ENCODE measurements at places on chromosomes 6 and 20. TPM values are rescaled to one million over a fixed set of nuclear protein-coding genes. Genes with fewer than 3 reads are reported as not detected.
A peak's percentile ranks its signal among the peaks of the same experiment; 100 is the strongest.

The DDX43 gene
- total RNA-seq, result 26.0 TPM

The CST2 gene
- not detected for total RNA-seq

The TDP2 gene
- 37.4 TPM for total RNA-seq

DNA sequence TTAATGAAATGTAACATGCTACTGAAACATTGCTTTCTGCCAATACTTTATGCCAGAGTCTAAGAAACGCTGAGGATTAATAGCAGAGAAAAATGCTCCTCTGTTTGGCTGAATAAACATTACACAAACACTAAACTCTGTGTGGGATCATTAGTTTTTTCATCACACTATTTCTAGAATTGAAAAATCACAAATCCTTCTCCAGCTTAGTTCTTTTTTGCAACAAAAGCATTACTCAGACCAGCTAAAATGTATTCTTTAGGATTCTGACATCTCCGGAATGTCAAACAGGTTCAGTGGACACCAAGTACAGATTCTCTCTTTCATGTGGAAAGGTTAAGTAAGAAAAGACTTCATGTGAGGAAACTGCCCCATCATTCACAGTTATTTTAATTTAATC is 226.9 kb downstream of the SIM1 start:
- no peaks in the 10 kb centered on the region for H3K27me3 ChIP-seq
- H3K4me1 ChIP-seq, result no peaks in the 10 kb centered on the region
- H3K36me3 ChIP-seq, result no peaks in the 10 kb centered on the region

DNA sequence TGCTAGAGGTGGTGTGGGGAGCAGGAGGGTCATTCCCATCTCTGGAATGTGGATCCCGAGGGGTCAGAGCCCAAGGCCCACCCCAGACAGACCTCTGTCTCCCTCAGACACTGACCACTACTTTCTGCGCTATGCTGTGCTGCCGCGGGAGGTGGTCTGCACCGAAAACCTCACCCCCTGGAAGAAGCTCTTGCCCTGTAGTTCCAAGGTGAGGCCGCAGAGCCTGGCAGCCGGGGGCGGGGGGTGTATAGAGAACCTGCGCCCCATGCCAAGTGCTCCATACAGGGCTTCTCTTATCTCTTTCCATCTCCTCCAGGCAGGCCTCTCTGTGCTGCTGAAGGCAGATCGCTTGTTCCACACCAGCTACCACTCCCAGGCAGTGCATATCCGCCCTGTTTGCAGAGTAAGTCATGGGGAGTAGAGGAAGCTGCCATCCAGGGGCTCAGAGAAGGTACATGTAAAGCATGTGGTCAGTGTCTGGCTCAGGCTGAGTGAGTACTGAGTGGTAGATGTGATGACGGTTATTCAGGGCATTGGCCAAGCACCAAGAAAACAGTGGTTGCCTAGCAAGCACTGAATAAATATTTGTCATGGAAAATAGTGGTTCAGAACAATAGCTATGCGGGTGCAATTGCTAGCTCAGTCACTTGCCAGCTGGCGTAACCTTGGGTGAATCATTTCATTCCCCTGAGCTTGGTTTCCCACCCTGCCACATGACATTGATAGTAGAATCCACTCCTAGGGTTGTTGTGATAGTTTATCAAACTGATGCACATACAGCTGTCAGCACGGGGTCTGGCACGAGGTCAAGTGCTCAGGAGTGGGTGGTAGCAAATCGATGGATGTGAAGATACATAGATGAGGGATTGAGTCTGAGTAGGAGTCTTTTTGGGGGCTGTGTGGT is 3.5 kb downstream of the PIGT start:
- no peaks in the 10 kb centered on the region for H3K27me3 ChIP-seq
- H3K4me1 ChIP-seq, result peaks cover 6% of the 10 kb centered on the region
- H3K27ac ChIP-seq, result no peak overlapping the region
- no peak overlapping the region for H3K4me3 ChIP-seq
- DNase-seq, result no peak

- H3K4me1 ChIP-seq, result no peaks in the 10 kb centered on the region
- no peak overlapping the region for H3K27ac ChIP-seq
- no peak for DNase-seq
- no peak overlapping the region for H3K4me3 ChIP-seq
- no peaks in the 10 kb centered on the region for H3K36me3 ChIP-seq
- no peaks in the 10 kb centered on the region for H3K27me3 ChIP-seq
Measured at GRCh38 chr6:147055821-147056392, 148.3 kb upstream of the STXBP5 start.

DNA sequence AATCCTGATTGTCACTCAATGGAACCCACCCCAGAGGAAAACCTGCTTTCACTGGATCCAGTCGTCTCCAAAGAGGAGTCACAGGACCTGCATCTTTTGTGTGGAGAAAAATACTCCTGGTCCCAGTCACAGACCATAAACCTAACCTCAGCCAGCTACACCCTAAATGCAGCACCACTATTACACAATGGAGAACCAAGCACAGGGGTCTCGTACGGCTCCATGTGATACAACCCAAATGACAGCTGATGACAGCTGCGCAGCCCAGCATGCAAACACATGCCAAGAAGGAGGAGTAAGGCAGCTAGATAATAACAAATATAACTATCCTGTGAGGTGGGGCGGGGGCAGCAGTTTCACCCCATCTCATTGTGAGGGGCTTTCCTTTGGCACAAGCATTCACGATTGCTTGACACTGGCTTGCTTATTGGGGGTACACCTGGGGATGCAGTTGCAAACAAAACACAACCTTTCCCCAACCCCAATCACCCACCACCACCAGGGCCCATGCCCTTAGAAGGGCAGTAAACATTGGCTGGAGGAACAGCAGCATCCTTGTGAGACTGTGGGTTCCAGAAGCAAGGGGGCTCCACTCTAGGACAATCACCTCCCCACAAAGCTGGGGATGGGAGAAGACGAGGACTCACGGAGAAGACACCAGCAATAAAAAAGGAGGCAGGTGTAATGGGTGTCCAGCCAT is 51.5 kb downstream of the TRERF1 start:
- no peak overlapping the region for H3K27ac ChIP-seq
- no peak for DNase-seq
- no peaks in the 10 kb centered on the region for H3K27me3 ChIP-seq
- H3K4me1 ChIP-seq, result peaks cover 13% of the 10 kb centered on the region
- H3K4me3 ChIP-seq, result no peak overlapping the region

GRCh38 chr20:52340036-52340634 is 148.6 kb upstream of the ZFP64 start:
- H3K4me3 ChIP-seq, result no peak overlapping the region
- H3K27ac ChIP-seq, result no peak overlapping the region
- H3K27me3 ChIP-seq, result no peaks in the 10 kb centered on the region
- H3K36me3 ChIP-seq, result no peaks in the 10 kb centered on the region
- H3K4me1 ChIP-seq, result no peaks in the 10 kb centered on the region
- peak; percentile 33 for DNase-seq

- no peak overlapping the region for H3K27ac ChIP-seq
- no peaks in the 10 kb centered on the region for H3K36me3 ChIP-seq
- H3K4me1 ChIP-seq, result no peaks in the 10 kb centered on the region
- no peak overlapping the region for H3K4me3 ChIP-seq
- H3K27me3 ChIP-seq, result no peaks in the 10 kb centered on the region
Measured at GRCh38 chr6:52426667-52427066, 6.5 kb downstream of the EFHC1 start.

- H3K36me3 ChIP-seq, result no peaks in the 10 kb centered on the region
- no peak overlapping the region for H3K27ac ChIP-seq
- H3K4me3 ChIP-seq, result no peak overlapping the region
- no peak for DNase-seq
- no peaks in the 10 kb centered on the region for H3K4me1 ChIP-seq
- H3K27me3 ChIP-seq, result no peaks in the 10 kb centered on the region
Measured at GRCh38 chr20:20567712-20568111, 144.7 kb downstream of the RALGAPA2 start.

DNA sequence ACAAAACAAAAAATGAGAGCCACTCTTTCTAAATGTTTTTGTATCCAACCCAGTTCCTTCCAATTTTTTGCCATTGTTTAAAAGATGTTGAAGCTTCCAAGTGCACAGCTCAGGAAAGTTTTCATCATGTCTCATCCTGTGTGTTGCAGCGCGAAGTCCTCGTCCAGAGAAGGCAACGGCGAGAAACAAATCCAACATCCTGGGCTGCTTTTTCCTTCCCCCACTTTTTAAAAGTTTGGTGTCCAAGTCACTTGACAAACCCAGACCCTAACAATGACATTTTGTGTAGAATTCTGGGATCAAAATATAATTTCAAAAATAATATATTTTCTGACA is 92.3 kb downstream of the ANKRD60 start:
- H3K27ac ChIP-seq, result no peak overlapping the region
- no peaks in the 10 kb centered on the region for H3K27me3 ChIP-seq
- H3K36me3 ChIP-seq, result no peaks in the 10 kb centered on the region
- H3K4me3 ChIP-seq, result no peak overlapping the region

DNA sequence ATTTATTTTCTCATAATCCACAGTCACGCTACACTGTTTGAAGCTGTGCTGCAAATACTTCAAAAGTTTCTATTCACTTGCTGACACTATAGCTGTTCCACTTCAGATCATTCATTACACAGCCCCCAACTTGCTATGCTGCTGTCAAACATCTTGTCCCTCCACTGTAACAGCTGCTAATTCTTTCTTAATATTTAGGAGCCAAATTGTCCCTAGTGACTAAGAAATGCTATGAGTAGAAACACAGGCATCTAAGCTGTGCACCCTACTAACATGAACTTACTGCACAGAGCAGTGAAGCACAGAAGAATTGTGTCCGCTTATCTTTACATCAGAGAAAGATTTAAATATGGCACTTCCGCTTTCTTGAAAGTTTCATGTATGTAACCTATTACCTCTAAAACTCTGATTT is 91.3 kb downstream of the PDE10A start:
- H3K36me3 ChIP-seq, result no peaks in the 10 kb centered on the region
- no peak for DNase-seq
- no peaks in the 10 kb centered on the region for H3K27me3 ChIP-seq
- peaks cover 4% of the 10 kb centered on the region for H3K4me1 ChIP-seq
- no peak overlapping the region for H3K4me3 ChIP-seq
- H3K27ac ChIP-seq, result no peak overlapping the region

GRCh38 chr6:11330413-11330760 is 97.9 kb upstream of the NEDD9 start:
- H3K27ac ChIP-seq, result no peak overlapping the region
- H3K36me3 ChIP-seq, result no peaks in the 10 kb centered on the region
- peak; percentile 53 for DNase-seq
- peaks cover 6% of the 10 kb centered on the region for H3K4me1 ChIP-seq
- no peak overlapping the region for H3K4me3 ChIP-seq

DNA sequence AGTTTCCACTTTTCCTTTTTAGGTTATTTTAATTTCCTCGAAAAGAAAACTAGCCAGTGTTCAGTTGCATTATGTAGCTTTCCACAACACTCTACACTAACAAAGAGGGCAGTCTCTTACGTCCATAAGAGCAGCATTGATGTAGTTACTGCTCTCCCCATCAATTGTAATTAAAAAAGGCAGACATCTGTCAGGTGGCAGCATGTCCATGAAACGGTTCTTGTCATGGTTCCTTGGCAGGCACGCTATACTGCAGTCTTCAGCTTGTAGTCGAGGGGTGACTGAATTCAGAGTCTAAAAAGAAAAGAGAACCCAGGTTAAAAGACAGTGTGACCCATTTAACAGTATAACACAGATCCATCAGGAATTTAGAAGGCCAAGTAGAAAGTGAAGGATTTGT is 80.1 kb upstream of the THEMIS start:
- no peaks in the 10 kb centered on the region for H3K4me1 ChIP-seq
- H3K27me3 ChIP-seq, result no peaks in the 10 kb centered on the region
- DNase-seq, result no peak
- H3K36me3 ChIP-seq, result no peaks in the 10 kb centered on the region

GRCh38 chr6:151627689-151628444 is 134.1 kb downstream of the CCDC170 start:
- H3K27ac ChIP-seq, result no peak overlapping the region
- H3K27me3 ChIP-seq, result no peaks in the 10 kb centered on the region
- H3K4me3 ChIP-seq, result no peak overlapping the region
- H3K36me3 ChIP-seq, result no peaks in the 10 kb centered on the region
- DNase-seq, result no peak

DNA sequence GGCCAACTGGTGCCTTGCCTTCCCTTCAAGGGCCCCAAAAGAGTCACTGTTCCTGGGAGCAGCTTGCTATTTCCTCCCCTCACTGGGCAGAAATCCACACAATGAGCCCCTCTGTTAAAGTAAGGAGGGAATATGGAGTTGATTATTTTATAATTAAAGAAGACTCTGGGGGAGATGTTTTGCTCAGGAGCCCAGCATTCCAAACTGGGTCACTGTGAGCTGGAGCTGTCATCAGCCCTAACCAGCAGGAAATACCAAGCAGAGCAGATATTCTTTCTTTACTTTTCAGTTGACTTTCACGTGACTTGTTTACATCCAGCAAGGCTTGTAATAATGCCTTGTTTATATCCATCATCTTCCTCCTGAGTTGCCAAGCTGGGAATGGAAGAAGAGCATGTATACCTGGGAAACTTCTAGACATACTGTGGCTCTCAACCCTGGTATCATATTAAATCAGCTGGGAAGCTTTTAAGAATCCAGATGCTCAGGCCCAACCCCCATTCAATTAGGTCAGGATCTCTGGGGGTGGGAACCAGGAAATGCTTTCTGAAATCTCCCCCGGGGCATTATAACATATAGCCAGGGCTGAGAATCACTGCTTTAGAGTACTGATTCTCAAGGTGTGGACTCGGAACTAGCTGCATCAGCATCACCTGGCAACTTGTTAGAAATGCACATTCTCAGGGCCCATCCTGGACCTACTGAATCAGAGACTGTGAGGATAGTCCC is 175.6 kb upstream of the MYLIP start:
- H3K4me1 ChIP-seq, result peaks cover 7% of the 10 kb centered on the region
- no peaks in the 10 kb centered on the region for H3K36me3 ChIP-seq
- no peak for DNase-seq

- no peaks in the 10 kb centered on the region for H3K27me3 ChIP-seq
- H3K4me3 ChIP-seq, result no peak overlapping the region
- no peaks in the 10 kb centered on the region for H3K4me1 ChIP-seq
- H3K36me3 ChIP-seq, result no peaks in the 10 kb centered on the region
- H3K27ac ChIP-seq, result no peak overlapping the region
Measured at GRCh38 chr6:141719476-141719875, 413.2 kb upstream of the GJE1 start.

GRCh38 chr20:26218301-26218700 is 521.6 kb upstream of the ZNF337 start:
- H3K27ac ChIP-seq, result no peak overlapping the region
- no peaks in the 10 kb centered on the region for H3K36me3 ChIP-seq
- H3K4me1 ChIP-seq, result no peaks in the 10 kb centered on the region
- no peak overlapping the region for H3K4me3 ChIP-seq
- H3K27me3 ChIP-seq, result no peaks in the 10 kb centered on the region
- DNase-seq, result no peak

DNA sequence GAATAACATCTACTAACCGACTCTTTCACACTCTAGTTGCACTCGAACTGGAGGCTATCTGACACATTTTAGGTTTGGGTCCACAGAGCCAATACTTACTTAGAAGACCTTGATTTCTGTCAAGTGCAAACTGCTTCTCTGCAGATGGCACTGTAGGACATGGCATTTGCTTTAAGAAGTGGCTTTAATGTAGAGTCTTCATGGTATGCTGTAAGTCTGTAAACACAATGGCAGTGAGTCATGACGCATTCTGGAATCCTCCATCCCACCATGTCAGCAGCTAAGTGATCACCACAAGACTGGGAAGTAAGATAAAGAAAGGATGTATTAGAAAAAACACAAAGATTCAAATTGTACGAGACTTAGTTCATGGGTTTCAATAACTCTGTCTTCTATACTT is 377.0 kb upstream of the NOX3 start:
- H3K36me3 ChIP-seq, result no peaks in the 10 kb centered on the region
- no peak overlapping the region for H3K27ac ChIP-seq
- H3K27me3 ChIP-seq, result no peaks in the 10 kb centered on the region
- DNase-seq, result no peak

- H3K27me3 ChIP-seq, result no peaks in the 10 kb centered on the region
- DNase-seq, result no peak
- H3K27ac ChIP-seq, result no peak overlapping the region
Measured at GRCh38 chr6:20709451-20709850, 175.2 kb downstream of the CDKAL1 start.

GRCh38 chr6:161383951-161384350 is 110.1 kb upstream of the AGPAT4 start:
- H3K4me3 ChIP-seq, result no peak overlapping the region
- H3K4me1 ChIP-seq, result no peaks in the 10 kb centered on the region
- H3K36me3 ChIP-seq, result no peaks in the 10 kb centered on the region

Measured in testis (tissue), 5 donors.